HL-60 (cell line): ENCODE measurements at places on chromosomes 4 and X.

DNA sequence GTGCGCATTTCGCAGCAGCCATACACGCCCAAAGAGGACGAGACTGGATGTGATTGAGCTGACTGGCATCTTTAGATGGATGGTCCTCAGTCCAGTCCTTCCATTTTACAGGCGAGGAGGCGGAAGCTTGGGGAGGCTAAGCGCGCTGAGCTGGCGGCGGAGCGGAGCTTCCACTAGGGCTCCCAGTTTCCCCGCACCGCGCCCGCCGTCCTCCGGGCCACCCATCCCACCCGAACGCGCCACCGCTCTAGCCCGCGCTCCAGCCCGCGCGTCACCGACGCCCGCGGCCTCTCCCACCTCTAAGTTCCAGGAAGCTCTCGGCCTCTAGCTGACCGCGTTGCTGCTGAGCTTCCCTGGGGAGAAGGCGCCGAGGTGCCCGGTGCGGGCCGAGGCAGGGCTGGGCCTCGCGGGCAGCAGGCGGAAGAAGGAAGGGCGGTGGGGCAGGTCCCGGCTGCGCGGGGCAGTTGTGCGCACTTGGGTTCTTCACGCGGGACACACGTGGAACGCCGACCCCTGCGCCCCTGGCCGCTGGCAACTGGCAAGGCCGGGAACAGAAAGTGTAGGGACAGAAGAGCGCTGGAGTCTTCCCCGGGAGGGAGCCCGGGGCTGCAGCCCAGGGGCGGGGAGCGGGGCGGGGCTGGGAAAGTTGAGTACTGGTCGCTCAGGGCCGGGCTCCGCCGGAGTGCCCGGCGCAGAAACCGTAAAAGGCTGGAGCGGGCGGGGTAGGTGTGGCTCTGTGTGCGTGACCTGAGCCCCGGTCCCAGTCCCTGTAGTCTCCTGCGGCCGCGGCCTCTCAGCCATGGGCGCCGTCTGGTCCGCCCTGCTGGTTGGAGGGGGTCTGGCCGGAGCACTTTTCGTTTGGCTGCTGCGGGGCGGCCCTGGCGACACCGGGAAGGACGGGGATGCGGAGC lies at the start of gene STBD1:
Gene STBD1 (plus strand): TSS at position 763 of the 911 bp plus-strand sequence. CDS start 37 bp downstream, at position 800.
- DNase-seq = peak; percentile 69

DNA sequence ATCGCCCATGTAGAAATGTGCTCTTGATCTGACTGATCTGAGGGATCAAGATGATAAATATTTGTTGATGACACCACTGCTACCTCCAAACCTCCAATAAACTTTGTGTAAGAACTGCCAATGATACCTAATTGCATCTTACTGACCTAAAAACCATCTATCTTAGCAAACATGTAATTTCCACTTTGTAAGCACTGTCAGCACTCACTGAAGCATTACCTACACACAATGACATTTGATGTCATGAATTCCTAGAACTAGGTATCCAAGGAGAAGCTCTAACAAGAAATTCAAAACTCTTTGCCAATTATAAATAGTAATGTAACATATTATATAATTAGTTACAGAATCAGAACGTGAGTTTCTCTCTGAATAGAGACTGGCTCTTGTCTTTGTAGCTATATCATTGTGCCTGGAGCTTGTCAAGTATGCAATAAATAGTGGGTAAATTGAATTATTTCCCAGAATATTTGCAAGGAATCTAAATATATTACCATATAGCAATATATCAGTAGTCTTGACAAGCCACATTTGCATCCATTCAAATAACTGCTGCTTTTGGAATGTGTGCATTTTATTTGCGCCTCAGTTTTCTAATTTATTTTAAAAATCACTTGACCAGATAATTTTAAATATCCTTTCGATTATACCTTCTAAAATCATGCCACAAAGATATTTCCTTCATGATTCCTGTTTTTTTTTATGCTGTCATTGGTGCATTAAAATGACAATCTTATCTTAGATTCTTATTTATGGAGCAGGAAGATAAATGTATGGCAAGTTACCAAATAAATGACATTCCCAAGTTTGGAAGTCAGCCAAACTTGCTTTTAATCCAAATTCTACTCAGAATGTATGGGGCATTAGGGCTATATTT lies 232.3 kb upstream of the NEIL3 start:
- DNase-seq = no peak

- DNase-seq = no peak
Observed at GRCh38 chr4:65839164-65839931, 169.1 kb upstream of the EPHA5 start.

DNA sequence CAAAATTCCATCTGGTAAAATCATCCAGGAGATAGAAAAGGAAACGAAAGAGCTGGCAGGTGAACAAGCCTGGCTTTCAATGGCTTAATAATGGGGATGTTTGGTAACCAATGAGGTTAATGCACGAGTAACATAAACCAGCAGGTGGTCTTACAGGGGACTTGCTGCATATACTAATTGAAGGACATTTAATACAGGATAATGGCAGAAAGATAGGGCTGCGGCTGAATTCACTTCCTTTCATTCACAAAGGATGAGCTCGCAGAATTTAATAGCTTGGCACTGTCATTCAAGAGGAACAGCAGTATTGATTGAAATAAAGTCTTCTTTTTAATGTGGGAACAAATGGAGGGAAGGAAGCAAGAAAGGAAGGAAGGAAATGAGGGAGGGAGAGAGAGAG lies 156.3 kb upstream of the RAI2 start:
- DNase-seq = no peak

- no peak for DNase-seq
Observed at GRCh38 chrX:123859409-123859845, 426 bp upstream of the XIAP start.

- no peak for DNase-seq
Observed at GRCh38 chr4:38082424-38083385, 122.5 kb downstream of the PTTG2 start.

DNA sequence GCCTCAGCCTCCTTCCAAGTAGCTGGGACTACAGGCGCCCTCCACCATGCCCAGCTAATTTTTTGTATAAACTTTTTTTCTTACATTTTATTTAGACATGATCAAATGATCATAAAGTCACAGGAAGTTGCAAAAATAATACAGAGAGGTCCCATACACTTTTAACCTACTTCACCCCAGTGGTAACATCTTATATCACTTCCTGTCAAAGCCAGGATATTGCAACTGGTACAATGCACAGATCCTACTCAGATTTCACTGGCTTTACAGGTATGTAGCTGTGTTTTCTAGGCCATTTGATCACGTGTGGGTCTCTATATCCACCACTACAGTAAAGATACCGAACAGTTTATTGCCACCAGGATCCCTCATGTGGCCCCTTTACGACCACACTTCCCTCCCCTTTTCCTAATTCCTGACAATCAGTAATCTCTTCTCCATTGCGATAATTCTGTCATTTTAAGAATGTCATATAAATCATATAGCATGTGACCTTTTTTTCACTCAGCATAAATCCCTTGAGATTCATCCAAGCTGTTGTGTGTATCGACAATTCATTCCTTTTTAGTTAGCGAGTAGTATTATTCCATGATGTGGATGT lies 18.0 kb downstream of the RPS6KA3 start:
- DNase-seq = no peak

DNA sequence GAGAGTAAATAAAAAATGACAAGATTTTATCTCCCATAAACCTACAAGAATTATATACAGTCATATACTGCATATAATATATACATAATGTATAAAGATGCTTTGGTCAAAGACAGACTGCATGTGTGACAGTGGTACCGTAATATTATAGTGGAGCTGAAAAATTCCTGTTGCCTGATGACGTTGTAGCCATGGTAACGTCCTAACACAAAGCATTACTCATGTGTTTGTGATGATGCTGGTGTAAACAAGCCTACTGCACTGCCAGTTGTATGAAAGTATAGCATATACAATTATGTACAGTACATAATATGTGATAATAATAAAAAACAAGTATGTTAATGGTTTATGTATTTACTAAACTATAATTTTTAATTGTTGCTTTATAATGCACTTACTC lies 245.2 kb upstream of the CENPE start:
- no peak for DNase-seq

GRCh38 chr4:2615821-2616220 lies 79.4 kb downstream of the FAM193A start:
- DNase-seq = no peak

- peak; percentile 26 for DNase-seq
Observed at GRCh38 chr4:121726642-121727268, 30.0 kb upstream of the ANXA5 start.

DNA sequence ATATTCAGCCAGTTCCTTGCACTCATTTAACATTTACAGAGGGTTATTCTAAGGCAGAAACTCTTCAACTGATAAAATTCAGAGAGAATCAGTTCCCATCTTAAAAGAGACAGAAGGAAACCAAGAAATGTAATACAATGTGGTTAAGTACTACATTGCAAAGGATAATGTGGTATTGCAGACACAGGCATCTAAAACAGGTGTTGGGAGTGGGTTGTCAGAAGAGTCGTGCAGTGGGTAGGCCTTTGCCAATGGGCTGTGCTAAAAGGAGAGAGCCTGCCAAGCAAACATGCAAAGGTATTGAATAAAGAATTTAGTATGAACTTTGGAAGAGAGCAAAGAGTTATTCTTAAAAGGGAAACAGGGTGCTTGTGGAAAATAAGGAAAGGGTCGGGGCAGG lies 1044.4 kb upstream of the DIAPH2 start:
- DNase-seq = no peak

- DNase-seq = no peak
Observed at GRCh38 chr4:25842229-25842845, 20.5 kb downstream of the SEL1L3 start.

- no peak for DNase-seq
Observed at GRCh38 chr4:152734699-152735050, 44.9 kb downstream of the TIGD4 start.

DNA sequence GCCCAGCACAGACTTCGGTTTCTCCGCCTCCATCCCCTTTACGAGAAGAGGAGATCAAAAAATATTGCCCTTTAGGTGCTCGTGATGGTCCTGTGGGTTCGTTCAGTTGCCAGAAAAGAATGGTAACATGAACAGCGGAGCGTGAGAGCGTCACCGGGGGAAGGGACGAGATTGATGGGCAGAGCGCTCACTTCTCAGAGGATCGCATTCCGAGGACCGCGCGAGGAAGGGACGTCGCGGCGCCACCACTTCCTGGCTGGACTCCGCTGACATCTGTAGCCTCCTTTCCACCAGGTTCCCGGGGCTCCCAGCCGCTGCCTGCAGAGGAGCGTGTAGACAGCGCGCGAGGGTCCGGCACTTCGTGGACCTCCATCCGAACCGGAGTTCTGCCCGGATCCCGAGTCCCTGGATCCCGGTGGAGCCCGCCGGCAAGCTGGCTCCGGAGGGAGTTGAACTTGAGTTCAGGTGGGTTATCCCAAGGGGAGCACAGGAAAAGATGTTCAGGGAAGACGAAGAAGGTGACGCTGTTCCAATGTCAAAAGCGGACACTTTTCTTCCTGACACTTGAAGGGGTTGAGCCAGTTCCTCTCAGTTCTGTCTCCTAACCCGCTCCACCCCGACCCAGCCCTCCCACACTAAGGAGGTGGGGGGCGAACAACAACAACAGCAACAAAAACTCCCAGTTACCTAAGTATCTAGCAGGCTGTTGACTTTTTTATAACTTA lies 484 bp downstream of the GALNTL6 start:
- no peak for DNase-seq

DNA sequence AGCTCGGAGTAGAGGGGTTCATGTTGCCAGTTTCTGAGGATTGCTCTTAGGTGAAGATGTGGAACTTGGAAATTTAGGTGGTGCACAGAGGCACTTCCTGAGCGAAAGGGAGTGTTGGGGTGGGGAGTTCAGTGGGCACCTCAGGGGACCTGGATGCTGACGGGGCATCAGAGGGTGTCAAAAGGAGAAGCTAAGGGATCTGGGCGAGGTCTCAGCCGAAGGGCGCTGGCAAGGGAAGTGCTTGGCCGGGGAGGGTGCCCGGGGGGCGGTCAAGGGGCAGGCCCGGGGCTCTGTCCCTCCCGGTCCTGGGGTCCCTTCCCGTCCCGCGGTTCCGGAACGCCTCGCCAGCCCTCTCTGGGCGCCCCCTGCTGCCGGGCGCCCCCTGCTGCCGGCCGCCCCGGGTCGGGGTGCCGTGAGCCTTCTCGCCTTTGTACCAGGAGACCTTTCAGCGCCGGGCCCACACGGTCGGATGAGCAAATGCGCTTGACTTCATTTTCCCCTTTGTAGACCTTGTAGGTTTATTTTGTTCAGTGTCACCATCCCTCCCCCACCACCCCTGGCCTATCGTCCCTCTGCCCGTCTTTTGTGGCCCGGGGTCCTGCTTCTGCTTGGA lies 3.0 kb upstream of the PHOX2B start:
- no peak for DNase-seq

DNA sequence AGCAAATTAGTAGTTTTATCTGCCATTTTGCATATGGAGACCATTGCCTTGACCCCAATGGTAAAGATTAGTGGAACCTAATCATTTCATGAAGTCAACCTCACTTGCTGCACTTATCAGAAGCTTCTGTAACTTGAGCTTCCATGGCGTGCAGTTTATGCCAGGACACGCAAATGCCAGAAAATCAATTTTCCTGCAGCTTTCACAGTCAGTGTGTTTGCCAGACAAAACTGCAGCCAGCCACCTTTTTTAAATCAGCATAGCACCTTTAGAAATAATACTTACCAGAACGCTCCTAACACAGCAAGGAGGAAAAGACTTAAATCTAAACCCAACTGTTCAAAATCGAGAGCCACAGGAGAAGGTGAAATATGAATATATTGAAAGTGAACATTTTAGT lies 265.3 kb downstream of the GRIA3 start:
- no peak for DNase-seq

GRCh38 chrX:48474127-48474526 lies 1.9 kb upstream of the FTSJ1 start:
- no peak for DNase-seq

DNA sequence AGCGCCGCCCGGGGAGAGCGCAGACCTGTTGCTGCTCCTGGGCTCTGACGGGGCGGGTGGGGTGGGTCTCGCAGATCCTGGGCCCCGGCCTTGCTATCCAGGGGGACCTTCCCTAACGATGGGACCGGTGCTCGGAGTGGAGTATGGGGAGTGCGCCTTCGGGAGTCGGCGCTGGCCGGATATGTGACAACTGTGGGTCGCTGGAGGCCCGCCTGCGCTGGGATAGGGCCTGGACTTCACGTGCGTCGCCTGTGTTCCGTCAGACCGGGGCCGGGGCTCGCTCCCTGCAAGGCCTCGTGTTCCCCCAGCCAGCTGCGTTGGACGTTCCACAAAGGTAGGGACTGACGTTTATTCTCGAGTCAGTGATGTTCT lies 1.3 kb downstream of the TBL1X start:
- DNase-seq = no peak

DNA sequence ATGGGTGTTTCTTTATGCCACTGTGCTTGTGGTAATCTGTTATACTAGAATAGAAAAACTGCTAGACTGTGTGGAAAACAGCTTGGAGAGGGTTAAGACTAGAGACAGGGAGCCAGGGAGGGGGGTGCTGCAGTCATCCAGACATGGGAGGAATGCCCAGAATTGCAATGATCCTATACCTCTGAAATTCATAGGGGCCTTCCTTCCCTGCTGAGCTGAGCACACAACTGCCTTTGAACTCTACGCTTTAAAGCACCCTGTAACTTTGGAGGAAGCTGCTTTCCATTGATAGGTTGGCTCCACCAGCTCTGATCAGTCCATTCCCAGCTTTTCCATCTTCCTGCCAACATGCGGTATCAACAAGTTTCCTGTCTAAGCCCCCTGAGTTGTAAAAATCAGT lies 155.9 kb upstream of the RASGEF1B start:
- DNase-seq = no peak
